NCI-H774 (cell line): ENCODE measurements at places on chromosomes 1 and 21.

DNA sequence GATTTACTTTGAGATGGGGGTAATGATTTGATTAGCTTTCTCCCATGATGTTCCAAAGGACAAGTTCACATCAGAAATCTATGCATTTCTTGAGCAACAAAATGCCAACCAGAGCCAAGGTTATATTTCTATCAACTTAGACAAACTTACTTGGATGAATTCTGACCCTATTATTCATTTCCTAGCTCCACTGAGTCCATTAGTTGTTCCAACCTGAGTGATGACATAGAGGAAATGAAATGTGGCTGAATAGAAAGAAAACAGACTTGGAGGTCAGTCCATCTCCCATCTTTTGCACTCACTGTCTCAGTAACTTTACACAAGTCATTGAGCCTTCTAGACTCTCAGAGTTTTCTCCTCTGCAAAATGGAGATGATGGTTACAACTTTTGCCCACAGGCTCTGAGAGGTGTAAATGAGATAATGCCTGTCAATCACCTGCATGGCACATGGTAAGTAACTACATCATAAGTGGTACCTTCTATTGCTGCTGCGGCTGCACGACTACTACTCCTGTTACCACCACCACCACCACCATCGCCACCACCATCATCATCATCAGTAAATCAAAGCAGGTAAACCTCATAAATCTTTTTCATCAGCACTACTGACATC is 98.2 kb downstream of the PTPN14 start:
- DNase-seq = no peak

DNA sequence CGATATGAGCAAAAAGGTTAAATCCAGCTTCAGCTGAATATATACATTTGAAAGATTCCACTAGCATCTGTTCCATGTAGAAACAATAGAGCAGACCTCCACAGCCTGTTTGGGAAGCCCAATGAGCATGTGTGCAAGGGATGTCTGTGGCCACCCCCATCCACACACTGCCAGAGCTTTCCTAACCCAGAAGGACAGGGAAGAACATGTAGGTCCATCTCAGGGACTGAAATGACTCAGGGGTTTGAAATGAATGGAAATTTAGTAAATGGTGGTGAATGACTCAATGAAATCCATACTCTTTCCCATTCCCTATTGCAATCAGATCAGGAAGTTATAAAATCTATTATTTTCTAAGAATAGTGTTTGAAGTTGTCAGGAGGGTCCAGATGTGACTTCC is 397.2 kb downstream of the DUSP10 start:
- DNase-seq = no peak

GRCh38 chr1:165328136-165328535 is 28.4 kb downstream of the LMX1A start:
- DNase-seq = no peak

GRCh38 chr1:106785176-106785575 is 271.3 kb upstream of the PRMT6 start:
- no peak for DNase-seq

- no peak for DNase-seq
Observed at GRCh38 chr1:98888869-98889268, 115.8 kb downstream of the PLPPR5 start.

DNA sequence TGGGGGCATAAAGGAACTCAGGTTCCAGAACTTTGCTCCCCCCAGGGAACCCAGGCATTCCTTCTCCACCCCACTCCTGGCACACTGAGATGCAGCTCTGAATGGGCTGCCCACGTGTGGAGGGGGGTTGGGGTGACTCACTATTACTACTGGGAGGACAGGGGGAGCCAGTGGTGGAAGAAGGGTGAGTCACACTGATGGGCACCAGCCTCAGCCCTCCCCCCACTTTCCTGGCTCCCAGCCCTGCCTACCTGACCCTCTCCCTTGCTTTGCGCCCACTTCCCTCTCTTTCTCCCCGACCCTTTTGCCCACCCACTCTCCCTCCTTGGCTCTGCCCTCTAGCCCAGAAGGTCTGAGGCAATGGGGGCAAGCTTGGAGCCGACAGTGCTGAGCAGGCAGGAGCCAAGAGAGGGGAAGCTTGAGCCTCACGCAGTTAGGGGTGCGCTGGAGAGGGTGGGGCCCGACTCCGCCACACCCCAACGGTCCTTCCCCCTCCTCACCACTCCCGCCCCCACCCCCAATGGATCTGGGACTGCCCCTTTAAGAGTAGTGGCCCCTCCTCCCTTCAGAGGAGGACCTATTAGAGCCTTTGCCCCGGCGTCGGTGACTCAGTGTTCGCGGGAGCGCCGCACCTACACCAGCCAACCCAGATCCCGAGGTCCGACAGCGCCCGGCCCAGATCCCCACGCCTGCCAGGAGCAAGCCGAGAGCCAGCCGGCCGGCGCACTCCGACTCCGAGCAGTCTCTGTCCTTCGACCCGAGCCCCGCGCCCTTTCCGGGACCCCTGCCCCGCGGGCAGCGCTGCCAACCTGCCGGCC is at the start of gene LMNA:
TSS of gene LMNA (plus strand) at position 611 of the 818 bp plus-strand sequence. CDS start 208 bp downstream, outside the sequence.
- DNase-seq = peak; percentile 53

DNA sequence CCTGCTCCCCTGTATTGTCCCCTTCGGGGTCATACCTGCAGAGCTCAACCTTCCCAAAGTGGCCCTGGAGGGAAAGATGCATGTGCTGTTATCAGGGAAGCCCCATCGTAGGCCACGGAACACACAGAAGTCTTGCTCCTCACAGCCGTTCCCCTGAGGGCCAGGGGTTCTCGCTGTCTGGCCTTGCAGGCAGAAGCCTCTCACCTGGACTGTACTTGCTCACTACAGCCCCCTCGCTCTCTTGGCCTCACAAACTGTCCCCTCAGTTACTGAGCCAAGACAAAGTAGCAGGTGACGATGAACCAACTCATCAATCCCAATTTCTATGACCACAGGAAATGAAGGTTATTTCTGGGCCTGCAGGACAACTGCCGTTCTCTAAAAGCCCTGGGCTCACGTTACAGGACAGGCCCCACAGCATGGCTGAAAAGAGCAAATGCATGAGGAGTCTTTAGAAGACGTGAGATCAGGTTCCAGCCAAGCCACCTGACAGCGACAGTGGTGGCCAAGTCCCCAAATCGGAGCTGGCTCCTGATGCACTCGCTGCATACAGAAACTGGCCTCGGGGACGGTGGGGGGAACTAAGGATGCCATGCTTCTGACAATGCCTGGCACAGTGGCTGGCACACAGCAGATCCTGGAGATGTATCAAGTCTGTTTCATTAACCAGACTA is 95.0 kb downstream of the RAVER2 start:
- no peak for DNase-seq
